Caco-2 (cell line): ENCODE measurements at places on chromosomes 5 and 9.

GRCh38 chr5:146081556-146081955 lies 23.8 kb downstream of the PLAC8L1 start:
- no peak for DNase-seq
- no peaks in the 10 kb centered on the region for H3K36me3 ChIP-seq
- H3K27me3 ChIP-seq = no peaks in the 10 kb centered on the region
- H3K4me1 ChIP-seq = no peaks in the 10 kb centered on the region
- H3K27ac ChIP-seq = no peak overlapping the region

DNA sequence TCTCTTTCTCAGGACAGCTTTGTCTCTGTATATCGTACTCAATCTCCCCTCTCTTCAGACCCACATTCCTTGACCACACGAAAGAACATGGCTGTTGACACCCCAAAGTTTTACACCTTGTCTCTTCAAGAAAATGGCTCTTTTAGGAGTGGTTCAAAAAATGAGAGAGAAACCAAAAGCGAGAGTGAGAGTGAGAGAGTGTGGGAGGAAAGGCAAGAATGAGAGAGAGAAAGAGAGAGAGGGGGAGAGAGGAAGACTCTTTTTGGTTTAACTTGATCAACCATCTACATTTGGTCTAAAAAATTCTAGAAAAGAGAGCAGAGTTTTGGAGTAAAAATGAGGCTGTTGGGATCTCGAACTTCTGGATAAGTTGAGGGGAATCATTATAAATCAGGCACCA lies 581.8 kb upstream of the WWC1 start:
- H3K36me3 ChIP-seq = no peaks in the 10 kb centered on the region
- no peaks in the 10 kb centered on the region for H3K27me3 ChIP-seq
- no peak overlapping the region for H3K4me3 ChIP-seq
- DNase-seq = no peak
- no peak overlapping the region for H3K27ac ChIP-seq

- H3K27me3 ChIP-seq = no peaks in the 10 kb centered on the region; the same call in 1 of the 2 replicates
- DNase-seq = no peak
- H3K4me1 ChIP-seq = no peaks in the 10 kb centered on the region
- no peak overlapping the region for H3K4me3 ChIP-seq
- H3K36me3 ChIP-seq = no peaks in the 10 kb centered on the region
Observed at GRCh38 chr9:32706725-32707100, 71.2 kb upstream of the TAF1L start.

GRCh38 chr5:151587796-151588555 lies 3.2 kb downstream of the FAT2 start:
- H3K4me1 ChIP-seq = peaks cover 5% of the 10 kb centered on the region
- DNase-seq = no peak
- H3K27ac ChIP-seq = no peak overlapping the region
- H3K36me3 ChIP-seq = no peaks in the 10 kb centered on the region; the same call in 1 of the 2 replicates
- H3K4me3 ChIP-seq = no peak overlapping the region

- H3K4me3 ChIP-seq = no peak overlapping the region
- no peaks in the 10 kb centered on the region for H3K27me3 ChIP-seq
- H3K4me1 ChIP-seq = no peaks in the 10 kb centered on the region
- no peaks in the 10 kb centered on the region for H3K36me3 ChIP-seq
- no peak overlapping the region for H3K27ac ChIP-seq
Observed at GRCh38 chr9:125995706-125996105, 248.5 kb downstream of the PBX3 start.

- no peaks in the 10 kb centered on the region for H3K4me1 ChIP-seq
- H3K4me3 ChIP-seq = no peak overlapping the region
- DNase-seq = no peak
- no peaks in the 10 kb centered on the region for H3K36me3 ChIP-seq
- H3K27me3 ChIP-seq = no peaks in the 10 kb centered on the region
Observed at GRCh38 chr5:15643731-15644130, 143.8 kb downstream of the FBXL7 start.

- no peaks in the 10 kb centered on the region for H3K36me3 ChIP-seq
- H3K27me3 ChIP-seq = no peaks in the 10 kb centered on the region; the same call in 1 of the 2 replicates
- H3K4me1 ChIP-seq = no peaks in the 10 kb centered on the region
- H3K27ac ChIP-seq = no peak overlapping the region
Observed at GRCh38 chr5:51375084-51375483, 8.2 kb upstream of the ISL1 start.
